ENCODE measurements at places on chromosomes 5 and 9.

GRCh38 chr5:180640611-180640860 lies 8.9 kb downstream of the FLT4 start:
- DNase-seq = no peak

- DNase-seq = no peak
Observed at GRCh38 chr9:35308316-35308715, 146.5 kb downstream of the UNC13B start.

DNA sequence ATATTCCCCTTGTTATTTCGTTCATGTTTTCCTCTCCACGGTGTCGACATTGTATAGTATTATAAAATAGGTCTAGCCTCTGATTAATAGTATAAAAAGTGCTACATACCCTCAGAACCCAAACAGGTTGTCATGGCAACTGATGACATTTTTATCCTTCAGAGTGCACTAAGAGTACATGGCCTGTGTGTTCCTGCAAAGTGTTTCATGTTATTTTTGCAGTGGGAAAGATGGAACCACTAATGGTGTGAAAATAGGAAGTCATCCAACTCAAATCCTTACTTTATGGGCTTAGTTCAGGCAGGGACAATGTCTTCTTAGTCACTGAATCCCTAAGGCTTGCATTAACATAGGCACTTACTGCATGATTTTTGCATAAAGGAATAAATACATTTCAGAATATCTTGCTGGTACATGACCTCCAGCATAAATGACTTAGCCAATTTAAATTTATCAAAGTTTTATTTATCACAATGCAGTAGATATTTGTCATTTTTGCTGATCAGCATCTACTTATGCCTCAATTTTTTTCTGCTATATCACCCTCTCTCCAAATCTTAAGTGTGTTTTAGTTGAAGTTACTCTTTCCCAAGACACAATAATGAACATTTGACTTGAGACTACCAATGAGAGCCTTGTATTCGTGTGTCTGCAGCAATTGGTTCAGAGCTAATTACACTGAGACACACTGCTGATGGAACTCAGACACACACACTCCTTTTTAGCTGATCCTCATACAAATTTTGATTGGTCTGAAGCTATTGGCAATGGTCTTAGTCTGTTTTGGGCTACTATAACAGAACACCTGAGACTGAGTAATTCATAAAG lies 243.7 kb downstream of the KCTD16 start:
- DNase-seq = no peak

GRCh38 chr9:82606492-82607382 lies 456.2 kb downstream of the RASEF start:
- peak; percentile 65 for DNase-seq

GRCh38 chr5:37814699-37815098 lies 25.1 kb downstream of the GDNF start:
- peak; percentile 69 for DNase-seq

DNA sequence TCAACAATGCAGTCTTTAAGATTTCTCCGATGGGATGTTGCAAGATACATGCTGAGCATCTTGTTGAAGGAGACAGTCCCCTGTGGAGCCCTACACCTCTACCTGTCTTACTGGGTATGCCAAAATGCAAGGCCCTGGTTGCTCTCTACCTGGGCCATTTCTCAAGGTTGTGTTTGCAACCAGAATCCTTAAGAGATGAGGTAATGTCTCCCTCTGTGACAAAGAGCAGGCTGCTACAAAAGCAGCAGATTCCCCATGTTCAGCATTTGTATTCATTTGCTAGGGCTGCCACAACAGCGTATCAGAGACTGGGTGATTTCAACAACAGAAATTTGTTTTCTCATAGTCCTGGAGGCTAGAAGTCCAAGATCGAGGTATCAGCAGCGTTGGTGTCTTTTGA lies 138.4 kb upstream of the RPS23 start:
- no peak for DNase-seq

DNA sequence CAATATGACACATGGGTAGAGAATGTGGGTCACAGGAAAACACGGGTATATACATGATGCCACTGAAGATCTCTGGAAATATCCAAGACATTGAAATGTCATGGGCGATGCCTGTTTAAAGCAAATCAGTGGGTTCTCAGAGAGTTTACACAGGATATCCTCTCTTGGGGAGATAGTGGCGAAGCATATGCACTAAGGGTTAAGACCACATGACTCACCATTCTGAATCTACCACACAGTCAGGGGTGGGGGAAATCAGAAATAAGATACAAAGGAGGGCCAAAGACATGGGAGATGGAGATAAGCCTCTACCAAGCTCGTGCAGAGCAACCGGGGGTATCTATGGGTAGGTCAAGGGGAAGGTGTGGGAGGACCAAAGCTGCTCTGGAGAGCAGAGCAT lies 58.8 kb downstream of the SH3PXD2B start:
- no peak for DNase-seq

- DNase-seq = peak; percentile 72
Observed at GRCh38 chr5:150653145-150653761, 7.8 kb upstream of the MYOZ3 start.

DNA sequence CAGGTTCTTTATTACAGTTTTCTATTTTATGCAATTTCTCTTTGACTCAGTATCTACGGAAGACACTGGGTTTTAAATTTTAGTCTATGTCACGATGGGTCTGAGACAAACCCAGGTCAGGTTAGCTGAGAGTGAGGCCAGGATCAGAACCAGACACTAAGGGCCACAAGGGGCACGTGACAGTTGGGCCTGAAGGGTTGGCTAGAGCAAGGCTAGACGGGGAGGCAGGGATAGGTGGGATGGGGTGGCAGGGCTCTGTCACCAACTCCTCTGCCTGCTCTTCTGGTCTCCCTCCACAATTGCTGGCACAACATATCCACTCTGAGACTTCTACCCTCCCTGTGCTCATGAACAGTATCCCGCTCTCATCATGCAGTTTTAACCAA lies 76.4 kb downstream of the MED27 start:
- no peak for DNase-seq

DNA sequence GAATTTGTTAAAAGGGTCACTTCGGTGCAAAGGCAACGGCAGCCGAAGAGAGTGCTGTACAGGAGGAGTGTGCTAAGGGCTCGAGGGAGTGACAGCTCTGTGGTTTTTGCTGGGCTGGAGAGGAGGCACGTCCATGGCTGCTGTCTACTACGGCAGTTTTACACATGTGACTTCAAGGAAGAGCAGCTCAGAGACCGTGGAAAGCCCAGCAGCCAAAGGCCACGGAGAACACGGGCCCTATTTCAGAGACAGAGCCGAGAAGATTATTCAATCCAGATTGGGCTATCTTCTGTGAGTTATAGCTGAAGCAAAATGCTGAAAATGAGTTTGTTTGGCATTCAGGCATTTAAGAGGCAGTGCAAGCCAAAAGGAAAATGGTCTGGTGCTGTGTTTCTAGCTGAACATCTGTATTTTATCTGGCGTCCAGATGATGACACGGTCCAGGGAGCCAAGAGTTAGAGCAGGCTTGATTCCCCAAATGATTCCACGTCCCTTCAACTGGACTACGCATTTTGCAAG lies 96.4 kb downstream of the RFK start:
- peak; percentile 49 for DNase-seq

GRCh38 chr5:55418994-55419968 lies 111.5 kb downstream of the MTREX start:
- peak; percentile 93 for DNase-seq

DNA sequence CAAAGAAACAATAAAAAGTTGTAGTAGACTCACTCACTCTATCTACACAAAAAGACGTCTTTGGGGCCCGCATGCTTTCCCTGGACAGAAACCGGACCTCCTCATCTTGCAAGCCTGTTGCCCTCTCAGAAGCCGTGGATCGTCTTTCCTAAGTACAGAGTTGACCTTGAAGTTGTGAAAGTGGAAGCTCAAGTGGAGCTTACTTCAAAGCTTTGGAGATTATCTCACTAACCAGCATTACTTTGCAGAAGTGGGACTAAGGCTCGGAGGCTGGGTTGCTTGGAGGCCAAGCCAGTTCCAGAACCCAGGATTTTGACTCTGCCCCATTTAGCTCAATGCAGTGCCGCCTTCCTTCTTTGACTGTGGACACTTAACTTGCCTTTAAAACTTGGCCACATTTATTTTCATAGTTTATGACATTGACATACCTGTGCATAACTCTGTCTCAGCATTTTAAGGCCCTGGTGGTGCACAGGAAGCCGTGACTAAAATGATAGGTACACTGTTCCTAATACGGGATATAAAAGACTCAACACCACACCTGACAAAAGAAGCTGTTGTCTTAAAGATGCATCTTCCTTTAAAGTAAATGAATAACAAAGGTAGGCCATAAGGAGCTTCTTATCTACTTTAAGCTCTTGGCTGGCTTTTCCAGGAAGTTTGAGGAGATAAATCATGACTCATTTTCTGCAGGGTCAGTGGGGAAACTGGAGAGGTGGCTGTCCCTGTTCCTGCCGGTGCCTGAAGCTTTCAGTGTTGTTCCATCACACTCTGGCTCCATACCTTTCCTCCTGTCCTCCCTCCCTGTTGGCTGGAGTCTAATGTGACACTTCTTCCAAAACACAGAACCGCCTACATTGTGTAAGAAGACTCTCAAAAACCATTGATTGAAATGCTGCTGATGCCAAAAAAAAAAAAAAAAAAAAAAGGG lies 10.7 kb downstream of the SLC25A25 start:
- DNase-seq = peak; percentile 41

DNA sequence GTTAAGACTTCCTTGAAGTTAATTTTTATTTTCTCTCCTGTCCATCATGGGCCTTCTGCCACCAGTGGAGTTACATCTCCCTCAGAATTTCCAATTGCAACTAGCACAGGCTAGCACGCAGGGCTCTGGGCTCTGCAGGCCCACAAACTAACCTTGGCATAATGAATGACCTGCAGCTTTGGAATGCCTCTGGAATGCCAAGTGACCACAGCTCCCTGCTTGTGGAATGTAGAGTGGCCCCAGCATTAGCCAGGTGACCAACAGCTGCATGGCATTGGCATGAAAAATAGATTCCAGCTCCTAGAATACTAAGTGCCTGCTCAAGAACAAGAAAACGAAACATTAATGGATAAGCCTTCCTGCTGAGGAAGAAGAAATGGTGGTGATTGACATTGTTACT lies 726.1 kb downstream of the BRINP1 start:
- DNase-seq = peak; percentile 8

GRCh38 chr5:147746986-147747385 lies 35.5 kb downstream of the JAKMIP2 start:
- no peak for DNase-seq

DNA sequence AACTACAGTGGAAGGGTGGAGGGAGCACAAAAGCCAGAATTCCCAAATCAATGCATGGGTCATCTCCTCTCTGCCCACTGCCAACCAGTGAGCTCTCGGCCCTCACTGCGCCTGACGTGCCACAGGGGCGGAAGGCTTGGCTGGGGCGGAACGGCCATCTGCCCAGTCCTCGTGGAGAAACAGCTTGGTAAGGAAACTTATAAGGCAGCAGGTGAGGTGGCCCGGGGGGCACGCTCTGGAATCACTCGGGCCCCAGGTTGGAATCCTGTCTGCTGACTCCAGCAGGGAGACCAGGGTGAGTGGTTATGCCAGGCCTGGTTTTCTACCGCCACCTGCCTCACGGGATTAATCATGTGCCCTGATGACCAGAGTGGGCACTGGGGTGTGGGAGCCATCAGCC lies 52.3 kb downstream of the VAV2 start:
- DNase-seq = no peak

DNA sequence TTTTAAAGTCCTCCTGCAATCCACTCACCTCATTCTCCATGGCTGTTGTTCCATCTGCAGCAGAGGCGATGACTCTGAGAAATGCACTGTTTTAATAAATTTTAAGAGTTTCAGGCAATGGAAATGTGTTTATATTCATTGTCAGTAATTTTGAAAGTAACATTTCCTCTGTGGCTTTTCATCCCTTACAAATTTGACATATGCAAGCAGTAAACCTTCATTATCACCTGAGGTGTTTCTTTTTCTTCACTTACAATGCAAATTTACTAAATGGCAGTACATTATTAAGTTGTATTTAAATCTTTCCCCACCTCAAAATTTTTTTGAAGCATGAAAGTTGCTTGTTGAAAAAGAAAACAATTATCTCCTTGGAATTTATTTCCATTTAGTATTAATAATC lies 136.9 kb downstream of the DIRAS2 start:
- DNase-seq = no peak

DNA sequence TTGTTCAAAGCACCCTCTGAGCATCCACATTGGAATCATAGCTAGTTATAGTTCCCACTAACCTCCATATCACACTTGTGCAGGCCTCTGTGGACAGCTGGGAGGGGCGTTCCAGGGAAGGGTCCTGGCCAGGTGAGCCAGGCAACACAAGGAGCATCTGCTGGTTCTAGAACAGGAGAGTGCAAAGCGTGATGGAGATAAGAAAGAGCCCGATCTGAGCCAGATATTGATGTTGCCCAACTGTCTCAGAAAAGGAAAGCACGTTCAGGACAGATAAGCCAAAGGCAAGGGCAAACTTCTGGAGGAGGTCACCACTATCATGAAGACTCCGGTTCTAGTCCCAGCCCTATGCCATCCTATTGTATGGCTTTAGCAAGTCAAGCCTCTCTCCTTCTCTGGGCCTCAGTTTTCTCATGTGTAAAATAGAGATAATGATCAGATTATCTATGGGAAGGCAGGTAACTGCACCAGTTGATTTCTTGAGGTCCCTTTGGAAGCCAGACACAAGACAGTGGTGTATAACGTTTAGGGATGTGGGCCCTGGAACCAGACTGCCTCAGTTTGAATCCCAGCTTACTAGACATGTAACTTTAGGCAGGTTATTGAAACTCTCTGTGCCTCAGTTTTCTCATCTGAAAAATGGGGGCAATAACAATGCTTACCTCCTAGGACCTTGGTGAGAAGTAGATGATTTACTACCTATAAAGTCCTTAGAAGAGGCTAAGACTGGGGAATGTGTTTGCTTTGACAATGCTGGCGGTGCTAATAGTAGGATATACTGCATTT lies 19.8 kb downstream of the GABBR2 start:
- DNase-seq = no peak

GRCh38 chr9:91844190-91844589 lies 105.8 kb downstream of the ROR2 start:
- no peak for DNase-seq

DNA sequence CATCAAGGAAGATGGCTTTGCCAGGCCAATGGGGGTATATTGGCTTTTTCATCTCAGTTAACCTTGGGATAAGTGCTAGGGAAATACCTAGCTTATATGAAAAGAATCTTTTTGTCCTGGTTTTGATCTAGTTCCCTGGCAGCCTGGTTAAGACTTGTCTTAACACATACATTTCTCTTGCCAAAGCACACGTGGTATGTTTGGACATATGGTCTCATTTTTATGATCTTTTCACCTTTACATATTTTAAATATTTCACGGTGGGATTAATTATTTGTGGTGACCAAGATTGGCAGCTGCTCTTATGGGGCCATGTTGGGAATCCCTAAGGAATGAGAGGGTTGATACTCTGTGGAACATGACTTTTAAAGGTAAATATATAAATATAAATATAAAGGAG lies 312.5 kb downstream of the NPR3 start:
- peak; percentile 14 for DNase-seq

All from fibroblast of skin of back (primary cell).